ENCODE measurements at places on chromosomes 6 and 20.

- DNase-seq: no peak
Observed at GRCh38 chr6:76792394-76792793, 670.9 kb downstream of the HTR1B start.

DNA sequence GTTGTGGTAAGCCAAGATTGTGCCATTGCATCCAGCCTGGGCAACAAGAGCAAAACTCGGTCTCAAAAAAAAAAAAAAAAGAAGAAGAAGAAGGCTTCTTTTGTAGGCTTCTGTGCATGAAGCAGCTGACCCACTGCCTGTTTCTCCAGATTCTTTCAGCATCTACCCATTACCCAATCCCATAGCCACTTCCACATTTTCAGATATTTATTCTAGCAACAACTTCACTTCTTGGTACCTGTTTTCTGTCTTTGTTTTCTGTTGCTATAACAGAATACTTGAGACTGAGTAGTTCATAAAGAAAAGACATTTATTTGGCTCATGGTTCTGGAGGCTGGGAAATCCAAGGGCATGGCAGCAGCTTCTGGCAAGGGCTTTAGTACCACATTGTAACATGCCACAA, 95.3 kb upstream of the SGK1 start:
- DNase-seq: no peak

DNA sequence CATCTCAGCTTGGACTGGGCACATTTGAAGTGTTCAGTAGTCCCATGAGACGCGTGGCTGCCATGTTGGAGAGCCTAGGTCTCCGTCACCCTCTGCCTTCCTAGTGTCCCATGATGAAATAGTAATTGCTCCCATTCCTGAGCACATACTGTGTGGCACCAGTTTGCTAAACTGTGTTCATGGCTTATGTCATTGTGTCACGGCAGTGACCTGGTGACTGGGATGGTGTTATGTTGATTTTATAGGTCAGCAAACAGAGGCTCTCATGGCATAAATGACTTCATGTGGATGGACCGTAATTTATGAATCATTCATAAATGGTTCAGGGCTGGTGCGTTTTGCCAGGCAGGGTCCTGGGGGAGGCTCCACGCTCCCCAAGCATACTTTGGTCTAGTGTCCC, 3.8 kb downstream of the BCAS4 start:
- no peak for DNase-seq

DNA sequence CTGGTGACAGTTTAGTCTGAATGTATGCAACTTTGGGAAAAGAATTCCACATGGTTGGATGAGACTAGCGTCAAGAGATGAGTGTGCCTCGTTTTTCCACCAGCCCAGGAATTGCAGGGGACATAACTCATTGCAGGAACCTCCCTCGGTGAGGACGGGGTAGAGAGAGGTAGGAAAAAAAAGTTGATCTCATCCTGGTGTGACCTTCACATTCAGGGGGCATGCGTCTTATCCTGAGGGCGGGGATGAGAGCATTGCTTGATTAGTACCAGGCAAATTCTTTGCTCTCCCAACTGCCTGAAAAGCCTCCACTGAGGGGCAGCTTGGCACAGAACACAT, 11.8 kb downstream of the TLDC2 start:
- no peak for DNase-seq

- no peak for DNase-seq
Observed at GRCh38 chr6:35719404-35719829, 17.4 kb upstream of the ARMC12 start.

All from MM.1S (cell line).